Cerebellum (tissue), 4 donors: ENCODE measurements at places on chromosomes 12 and 14. TPM values are rescaled to one million over a fixed set of nuclear protein-coding genes. Genes with fewer than 3 reads are reported as not detected.

- no peak for DNase-seq
These were observed 26.3 kb upstream of the TC2N start for GRCh38 chr14:91893669-91894068.

Gene CTSG
- not detected for total RNA-seq

GRCh38 chr12:203462-204260 lies 10.3 kb downstream of the SLC6A12 start:
- DNase-seq = peak; percentile 57

DNA sequence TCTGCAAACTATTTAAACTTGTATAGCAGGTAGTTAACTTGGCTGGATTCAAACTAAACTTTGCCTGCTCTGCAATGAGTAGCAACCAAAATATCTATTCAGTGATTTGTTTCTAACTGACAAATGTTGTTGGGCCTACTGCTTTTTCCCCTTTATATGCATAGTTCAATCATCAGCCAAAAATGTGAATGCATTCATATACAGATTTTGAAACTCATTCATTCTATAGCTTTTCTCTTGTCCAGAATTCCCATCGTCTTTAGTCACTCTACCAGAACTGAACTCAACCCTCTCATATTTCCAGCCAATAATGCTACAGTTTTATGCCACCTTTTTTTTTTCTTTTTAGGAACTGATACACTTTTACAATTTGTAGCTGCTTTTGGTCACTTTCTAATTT lies 599.8 kb downstream of the RPL10L start:
- DNase-seq = no peak

DNA sequence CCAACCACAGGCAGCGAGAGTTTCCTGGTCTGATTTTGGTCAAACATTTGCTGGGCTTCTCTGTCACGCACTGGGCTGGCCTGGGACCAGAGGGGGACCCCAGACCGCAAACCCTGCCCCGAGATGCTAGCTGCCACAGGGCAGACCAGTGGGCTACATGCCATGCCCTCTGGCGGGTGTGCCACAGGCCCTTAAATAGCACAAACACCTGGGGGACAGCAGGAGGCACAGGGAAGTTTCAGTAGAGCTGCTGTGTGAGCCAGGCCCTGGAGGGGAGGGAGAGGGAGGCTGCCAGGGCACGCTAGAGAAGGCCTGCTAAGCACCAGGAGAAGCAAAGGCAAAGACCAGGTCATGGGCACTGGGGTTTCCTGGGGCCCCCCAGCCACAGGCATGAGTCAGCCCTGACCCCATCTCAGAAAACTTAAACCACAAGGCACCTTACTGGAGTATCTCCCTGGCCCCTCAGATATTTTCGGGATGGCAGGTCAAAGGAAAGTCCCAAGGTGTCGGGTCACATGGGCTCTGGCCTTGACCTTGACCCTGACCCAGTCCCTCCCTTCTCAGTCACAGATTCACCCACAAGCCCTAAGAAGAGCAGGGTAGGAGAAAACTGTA lies 29.2 kb downstream of the ITPK1 start:
- no peak for DNase-seq

GRCh38 chr12:113087193-113087592 lies 30.7 kb downstream of the DTX1 start:
- no peak for DNase-seq

GRCh38 chr12:125295550-125295949 lies 230.3 kb downstream of the AACS start:
- no peak for DNase-seq

Gene SMCO2
- not detected for total RNA-seq

DNA sequence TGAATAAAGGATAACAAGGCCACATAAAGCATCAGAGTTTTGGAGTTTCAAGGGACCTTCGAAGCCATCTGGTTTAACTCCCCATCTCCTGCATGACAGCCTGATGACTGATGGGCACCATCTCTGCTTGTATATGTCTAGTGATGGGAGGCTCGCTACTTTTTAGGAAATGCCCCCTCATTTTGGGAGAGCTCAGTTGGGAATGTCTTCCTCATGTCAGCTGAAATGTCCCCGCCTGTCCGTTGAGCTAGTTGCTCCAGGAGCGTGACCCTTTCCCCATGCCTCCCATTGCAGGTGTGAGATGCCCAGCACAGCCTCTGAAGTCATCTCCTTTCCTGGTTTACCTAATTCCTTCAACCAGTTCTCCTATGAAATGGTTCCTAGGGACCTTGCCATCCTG lies 69.6 kb upstream of the CAPRIN2 start:
- no peak for DNase-seq
